ENCODE measurements at places on chromosomes 5 and 9.

- DNase-seq = no peak
Measured at GRCh38 chr5:125928663-125929062, 494.5 kb upstream of the GRAMD2B start.

GRCh38 chr5:56774957-56775356 is 40.4 kb upstream of the MAP3K1 start:
- DNase-seq = no peak

GRCh38 chr5:38438757-38439156 is 117.7 kb downstream of the LIFR start:
- no peak for DNase-seq

DNA sequence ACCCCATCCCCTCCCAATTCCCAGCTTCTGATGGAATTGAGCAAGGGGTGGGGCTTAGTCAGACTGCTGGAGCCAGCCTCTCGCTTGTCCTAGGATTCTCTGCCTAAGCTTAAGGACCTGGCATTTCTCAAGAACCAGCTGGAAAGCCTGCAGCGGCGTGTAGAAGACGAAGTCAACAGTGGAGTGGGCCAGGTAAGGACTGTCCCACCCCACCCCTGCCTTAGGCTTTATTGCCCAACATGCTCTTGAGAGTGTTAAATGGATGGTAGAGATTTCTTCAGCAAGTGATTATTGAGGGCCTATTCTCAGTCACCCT is 1.1 kb downstream of the SLC35A4 start:
- DNase-seq = no peak

DNA sequence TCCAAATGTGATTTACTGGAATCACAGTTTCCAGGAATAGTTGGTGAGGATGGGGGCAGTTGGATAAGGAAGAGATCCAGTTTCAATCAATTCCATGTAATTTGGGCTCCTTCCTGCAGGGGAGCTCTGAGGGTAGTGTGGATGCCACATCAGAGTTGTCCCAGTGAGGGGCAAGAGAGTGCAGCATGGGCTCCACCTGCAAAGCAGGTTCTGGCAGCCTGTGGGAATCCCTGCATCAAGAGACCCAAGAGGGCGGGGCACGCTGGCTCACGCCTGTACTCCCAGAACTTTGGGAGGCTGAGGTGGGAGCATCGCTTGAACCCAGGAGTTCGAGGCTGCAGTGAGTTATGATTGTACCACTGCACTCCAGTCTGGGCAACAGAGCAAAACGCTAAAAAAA is 188.5 kb downstream of the CACNA1B start:
- DNase-seq = no peak

DNA sequence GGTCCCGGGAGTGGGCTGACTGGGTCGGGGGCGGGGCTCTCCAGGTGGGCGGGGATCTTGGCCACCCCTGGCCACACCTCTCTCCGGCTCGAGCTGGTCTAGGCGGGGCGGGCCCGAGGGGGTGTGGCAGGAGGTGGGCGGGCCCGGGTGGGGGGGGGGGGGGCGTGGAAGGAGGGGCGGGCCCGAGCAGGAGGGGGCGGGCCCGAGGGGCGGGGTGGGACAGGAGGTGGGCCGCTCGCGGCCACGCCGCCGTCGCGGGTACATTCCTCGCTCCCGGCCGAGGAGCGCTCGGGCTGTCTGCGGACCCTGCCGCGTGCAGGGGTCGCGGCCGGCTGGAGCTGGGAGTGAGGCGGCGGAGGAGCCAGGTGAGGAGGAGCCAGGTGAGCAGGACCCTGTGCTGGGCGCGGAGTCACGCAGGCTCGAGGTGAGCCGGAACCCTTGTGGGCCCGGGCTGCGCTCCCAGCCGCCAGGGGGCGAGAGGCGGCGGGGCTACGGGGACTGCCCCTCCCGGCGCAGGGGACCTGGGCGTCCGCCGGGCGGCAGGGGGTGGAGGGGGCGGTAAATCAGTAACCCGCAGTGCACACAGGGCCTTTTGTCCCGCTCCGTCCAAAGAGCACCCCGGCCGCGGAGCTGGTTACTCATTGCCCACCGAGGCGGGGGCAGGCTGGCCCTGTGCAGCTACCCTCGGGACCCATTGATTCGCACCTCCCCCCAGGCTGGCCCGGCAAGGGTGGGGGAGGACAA is at the start of gene FGFR4:
FGFR4 (plus strand) TSS at position 262 of the 744 bp plus-strand sequence. CDS start 2,688 bp downstream, outside the sequence.
- DNase-seq = no peak

DNA sequence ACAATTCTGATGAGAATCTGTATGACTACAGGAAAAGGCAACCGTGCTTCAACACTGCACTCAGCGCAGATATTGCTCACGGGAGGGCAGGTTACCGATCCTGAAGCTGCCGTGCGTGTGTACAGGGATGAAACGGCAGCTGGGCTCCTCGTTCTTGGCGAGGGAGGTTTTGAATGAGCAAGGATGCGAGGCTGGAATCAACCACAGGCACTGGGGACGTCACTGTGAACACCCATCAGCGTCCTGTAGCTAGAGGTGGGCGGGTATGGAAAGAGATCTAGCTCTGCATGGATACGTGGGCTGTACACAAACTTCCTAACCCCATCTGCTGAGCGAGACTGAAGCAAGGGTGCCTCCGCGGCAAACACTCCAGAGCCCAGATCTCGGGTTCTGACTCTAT is 84.3 kb upstream of the COL5A1 start:
- DNase-seq = no peak
